ENCODE measurements at places on chromosomes 1 and 21.
A peak's percentile ranks its signal among the peaks of the same experiment; 100 is the strongest.

- DNase-seq: no peak
These were observed 214.5 kb downstream of the KCNT2 start for GRCh38 chr1:196393742-196394141.

GRCh38 chr21:45579383-45580180 is 37.3 kb upstream of the SLC19A1 start:
- DNase-seq: no peak

GRCh38 chr21:36656138-36656537 is 42.8 kb upstream of the SIM2 start:
- DNase-seq: peak; percentile 13

GRCh38 chr1:68149110-68149798 is 83.1 kb downstream of the WLS start:
- DNase-seq: no peak

DNA sequence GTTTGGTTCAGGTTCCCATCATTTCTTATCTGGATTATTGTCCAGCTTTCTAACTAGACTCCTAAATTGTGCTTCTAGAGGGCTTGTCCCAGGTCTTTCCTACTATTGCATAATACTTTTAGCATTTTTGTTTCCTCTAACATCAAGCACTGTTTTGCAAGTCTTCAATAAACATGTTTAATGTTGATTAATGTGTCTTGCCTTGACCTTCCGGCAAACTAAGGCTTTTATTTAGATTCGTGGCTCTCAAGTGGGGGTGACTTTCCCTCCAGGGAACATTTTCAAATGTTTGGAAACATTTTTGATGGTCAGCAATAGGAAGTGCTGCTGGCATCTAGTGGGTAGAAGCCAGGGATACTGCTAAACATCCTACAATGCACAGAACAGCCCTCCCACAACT is 90.7 kb downstream of the RPE65 start:
- no peak for DNase-seq

GRCh38 chr1:61361931-61362330 is 279.6 kb downstream of the NFIA start:
- DNase-seq: no peak

GRCh38 chr1:46448109-46448911 is 41.3 kb upstream of the DMBX1 start:
- no peak for DNase-seq

DNA sequence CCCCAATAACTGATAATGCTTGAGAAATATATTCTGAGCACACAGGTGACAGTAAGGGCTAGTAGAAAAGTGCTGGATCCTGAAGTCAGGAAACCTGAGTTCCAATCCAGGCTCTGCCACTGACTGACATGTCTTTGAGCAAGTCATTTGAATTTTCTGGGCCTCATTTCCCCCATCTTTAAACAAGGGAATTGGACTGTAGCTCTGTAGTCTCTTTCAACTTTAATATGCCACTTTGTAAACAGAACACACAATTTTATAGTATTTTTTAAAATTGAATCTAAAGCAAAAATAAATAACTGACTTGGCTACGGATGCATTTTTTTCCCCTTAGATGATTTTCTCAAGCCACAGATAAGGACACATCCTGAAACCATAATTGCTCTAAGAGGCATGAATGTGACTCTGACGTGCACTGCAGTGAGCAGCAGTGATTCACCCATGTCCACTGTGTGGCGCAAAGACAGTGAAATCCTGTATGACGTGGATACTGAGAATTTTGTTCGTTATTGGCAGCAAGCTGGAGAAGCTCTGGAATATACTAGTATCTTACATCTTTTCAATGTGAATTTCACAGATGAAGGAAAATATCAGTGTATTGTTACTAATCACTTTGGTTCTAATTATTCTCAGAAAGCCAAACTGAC is 37.0 kb downstream of the LRIG2 start:
- no peak for DNase-seq

DNA sequence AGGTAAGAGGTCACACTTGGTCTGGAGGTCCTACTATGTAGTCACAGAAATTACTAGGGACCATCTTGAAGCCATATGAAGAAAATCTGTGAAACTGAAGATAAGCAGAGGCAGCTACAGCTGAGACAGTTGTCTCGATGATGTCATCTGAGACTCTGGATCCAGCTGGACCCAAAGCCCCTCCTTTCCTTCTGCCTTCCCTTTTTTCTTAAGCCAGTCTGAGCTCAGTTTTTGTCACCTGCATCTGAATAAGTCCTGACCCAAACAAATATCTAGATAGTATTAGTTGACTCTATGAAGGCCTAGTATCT is 143.3 kb downstream of the ETS2 start:
- no peak for DNase-seq

DNA sequence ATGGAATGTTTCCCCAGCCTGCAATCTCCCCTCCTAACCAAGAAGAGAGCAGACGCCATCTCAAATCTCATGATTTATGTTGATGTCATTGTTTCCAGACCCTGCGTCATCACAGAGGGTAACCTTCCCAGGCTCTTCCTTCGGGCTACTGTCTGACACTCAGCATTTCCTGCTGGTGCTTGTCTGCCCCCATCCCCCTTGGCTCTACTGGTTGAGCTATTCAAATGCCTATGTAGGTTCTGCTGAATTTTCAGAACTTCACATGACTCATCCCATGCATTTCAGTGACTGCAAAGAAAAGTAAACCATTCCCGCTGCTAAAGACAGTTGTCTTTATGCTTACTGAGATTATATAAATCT is 24.8 kb upstream of the ITPKB start:
- DNase-seq: peak; percentile 52

DNA sequence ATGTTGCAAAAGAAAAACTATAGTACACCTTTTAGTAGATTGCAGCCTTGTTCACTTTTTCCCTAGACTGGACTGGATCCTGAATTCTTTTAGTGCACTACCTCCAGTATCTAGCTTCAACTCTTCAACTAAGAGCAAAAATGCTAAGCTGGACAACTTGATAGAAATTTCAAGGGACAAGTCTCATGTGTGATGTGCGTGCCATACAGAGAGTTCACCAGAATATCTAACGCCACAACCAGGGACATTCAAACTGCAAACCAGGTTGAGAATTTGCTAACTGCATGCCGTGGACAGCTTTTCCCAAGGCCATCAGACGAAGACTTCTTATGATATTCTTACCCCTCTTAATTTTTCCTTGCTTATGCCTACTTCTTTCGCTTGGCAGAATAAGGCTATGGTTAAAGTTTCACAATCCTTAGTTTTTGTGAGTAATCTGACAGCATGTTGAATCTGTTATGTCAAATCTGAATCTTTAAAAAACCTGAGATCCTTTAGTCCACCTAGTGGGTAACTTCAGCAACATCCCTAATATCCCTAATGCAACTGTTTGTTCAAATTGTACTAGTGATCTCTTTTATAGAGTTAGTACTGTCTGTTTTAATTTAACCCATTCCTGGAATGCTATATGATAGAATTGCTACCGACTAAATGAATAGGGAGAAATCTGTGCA is 66.4 kb downstream of the DDAH1 start:
- DNase-seq: no peak

DNA sequence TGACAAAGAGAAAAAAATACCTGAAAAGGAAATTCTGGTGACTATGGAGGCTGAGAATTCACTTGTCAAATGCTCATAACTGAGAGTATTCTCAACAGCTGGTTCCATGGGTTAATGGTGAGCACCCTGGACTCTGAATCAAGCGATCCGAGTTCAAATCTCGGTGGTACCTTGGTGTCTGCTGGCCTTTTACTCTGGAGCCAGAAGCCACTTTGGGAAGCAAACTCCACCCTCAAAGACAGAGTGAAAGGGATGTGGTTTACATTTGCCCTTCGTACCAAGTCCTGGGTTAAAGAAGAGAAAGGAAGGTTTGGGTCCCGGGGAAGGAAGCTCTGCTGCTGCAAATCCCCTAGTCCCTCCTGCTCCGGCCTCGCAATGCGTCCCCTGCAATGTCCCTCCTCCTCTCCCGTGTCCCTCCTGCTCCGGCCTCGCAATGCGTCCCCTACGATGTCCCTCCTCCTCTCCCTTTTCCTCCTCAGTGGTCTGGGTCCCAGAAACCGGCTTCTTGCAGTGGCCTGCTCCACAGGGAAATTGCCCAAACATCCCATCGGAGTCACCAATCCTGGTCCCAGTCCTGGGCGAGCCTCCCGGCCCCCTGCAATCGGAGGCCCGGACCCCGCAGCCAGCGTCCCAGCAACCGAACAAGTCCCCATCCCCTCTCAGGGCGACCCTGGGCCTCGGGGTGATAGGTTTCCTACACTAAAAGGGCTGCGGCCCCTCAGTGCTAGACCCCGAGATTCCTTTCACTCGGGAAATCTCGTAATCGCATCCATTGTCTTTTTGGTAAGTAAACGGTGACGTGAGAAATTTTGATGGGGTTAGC is 129.4 kb downstream of the PPIAL4G start:
- DNase-seq: peak; percentile 39

DNA sequence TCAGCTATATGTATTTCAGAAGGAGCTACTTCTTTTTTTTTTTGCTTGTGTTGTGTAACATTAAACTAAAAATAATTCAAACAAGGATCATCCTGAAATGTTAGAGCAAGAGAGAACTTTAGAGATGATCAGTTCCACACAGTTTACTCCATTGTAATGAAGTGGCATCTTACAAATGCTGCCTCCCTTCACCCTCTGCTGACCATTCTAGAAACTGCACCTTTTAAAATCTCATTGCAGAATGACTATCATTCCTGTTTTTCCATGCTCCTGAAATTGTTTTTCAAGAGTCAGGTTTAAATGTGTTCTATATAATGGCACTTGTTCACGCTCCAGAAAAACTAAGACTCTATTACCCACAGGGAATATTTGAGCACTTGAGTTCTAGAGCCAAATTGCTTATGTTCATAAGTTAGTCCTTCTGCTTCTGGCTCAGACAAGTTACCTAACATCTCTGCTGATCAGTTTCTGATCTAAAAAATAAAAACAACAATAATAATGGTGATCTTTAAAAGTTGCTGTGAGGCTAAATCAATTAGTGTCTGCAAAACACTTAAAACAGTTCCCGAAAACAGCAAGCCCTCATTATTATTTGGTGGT is 21.5 kb upstream of the SLC44A5 start:
- peak; percentile 40 for DNase-seq

- DNase-seq: no peak
These were observed 489.6 kb downstream of the TTLL7 start for GRCh38 chr1:83509301-83509781.

DNA sequence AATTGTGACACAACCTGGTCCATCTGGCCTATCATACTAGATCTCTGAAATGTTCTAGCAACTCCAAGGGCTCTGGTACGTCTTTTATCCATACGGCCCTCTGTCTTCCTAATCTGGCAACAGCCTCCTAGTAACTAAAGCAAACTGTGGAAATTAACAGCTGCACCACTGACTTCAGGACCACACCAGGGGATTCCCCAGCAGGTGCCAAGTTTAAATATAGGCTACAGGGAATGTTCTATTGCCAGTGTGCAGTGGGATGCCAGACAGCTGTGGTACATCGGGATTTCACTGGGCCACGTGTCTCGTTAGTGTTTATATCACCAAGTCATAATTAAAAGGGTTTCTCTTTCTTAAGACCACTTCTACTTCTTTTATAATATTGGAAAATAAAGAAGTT is 94.3 kb downstream of the RGS2 start:
- no peak for DNase-seq

DNA sequence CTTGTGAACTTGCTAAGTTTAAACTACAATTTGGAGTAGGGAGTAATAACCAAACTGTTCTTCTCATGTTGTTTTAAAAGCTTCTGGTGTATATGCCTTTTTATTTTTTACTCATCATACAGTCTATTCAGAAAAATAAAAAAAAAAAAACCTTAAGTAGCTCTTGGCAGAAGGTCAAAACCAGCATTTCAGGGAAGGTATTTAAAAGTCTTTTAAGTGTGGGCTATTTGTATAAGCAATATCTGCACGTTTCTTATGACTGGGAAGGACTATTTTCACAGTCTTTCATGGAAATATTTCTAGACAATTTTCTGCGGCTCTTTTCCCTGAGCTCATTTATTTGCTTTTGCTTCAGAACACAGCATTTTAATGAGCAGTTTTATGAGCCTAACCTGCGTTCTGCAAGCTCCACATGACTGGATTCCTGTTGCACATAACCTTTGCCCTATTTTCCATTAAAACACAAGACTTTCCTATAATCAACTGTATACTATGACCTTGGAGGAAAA is 60.9 kb upstream of the C1orf105 start:
- DNase-seq: no peak

DNA sequence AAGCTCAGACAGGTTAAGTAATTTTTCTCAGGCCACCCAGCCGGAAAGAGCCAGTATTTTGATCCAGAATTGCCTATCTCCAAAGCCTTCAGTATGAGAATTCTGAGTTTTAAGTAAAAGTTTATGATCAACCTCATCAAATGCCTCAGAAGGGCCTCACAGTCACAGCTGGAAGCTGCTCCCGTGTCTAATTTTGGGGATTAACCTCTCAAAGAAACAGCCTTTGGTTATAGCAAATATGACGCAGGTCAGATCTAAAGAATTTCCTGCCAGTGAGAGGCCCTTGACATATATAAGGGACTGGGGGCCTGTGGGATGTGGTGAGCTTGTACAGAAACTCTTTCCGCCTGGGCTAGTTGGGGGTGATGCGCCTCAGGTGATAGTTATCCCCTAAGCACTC is 2.3 kb downstream of the EXTL1 start:
- no peak for DNase-seq

- DNase-seq: no peak
These were observed 6.9 kb upstream of the SPOCD1 start for GRCh38 chr1:31822766-31823165.

- no peak for DNase-seq
These were observed 4.2 kb downstream of the FMO1 start for GRCh38 chr1:171252482-171252881.

GRCh38 chr1:39925721-39926342 is 24.1 kb upstream of the MYCL start:
- peak; percentile 83 for DNase-seq

GRCh38 chr1:165537356-165538109 is 6.3 kb upstream of the LRRC52 start:
- peak; percentile 52 for DNase-seq

- DNase-seq: no peak
These were observed 12.2 kb upstream of the TCEA3 start for GRCh38 chr1:23436520-23437354.

DNA sequence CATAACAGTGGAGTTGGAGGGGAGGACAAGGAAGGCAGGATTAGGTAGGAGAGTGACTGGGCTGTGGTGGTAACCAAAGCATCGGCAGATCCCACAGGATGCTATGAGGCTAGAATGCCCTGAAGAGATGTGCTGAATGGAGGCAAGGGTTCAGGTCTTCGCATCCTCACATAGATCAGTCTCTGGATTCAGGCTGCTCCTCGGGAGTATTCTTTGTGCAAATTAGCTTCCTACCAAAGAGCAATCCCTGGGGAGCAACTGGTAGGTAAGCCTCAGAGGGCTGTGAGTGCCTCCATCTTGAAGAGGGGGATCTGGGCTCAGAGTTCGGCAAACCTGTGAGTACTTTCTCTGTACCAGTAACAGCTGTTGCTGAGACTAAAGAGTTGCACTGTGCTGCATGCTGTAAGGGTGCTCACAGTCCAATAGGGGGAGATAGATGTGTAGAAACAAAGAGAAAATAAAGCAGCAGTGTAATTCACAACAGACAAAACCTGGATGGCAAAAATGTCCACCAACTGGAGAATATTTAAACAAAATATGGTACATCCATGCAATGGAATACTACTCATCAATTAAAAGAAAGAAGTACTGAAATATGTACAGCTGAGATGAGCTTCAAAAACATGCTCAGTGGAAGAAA is 322.4 kb upstream of the DEPDC1 start:
- no peak for DNase-seq

- DNase-seq: peak; percentile 52
These were observed 29.5 kb downstream of the LDLRAP1 start for GRCh38 chr1:25572708-25573590.
